ENCODE measurements at places on chromosomes 3 and 15.

GRCh38 chr3:42805141-42805821 lies 991 bp upstream of the HIGD1A start:
- DNase-seq: no peak

DNA sequence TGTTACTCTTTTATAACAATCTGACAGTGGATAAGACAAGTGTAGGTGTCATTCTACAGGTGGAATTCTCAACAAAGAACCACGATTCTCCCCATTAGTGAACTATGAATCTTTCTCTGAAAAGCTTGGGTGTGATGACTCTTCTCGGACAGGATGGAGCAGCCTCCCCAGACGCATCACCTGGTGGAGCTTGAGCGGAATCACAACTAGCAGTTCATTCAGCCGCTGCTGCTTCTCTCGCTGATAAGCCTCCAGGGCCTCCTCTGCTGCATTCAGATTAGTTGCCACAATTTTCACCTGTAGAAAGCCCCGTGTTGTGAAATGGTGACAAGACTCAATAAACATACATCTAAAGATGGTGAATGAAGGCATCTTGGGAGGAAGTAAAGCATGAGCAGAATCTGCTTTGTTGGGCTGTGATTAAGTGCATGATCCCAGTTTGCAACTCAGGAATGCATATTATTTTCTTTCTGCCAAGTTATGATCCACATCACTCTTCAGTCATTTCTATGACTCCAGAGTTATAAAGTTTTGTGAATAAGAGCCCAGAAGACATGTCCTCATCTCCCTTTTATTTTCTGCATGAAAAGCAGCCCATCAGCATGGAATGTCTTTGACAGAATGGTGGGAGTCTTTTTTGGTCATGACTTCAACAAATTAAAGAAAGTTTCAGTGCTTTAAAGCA lies 93.6 kb downstream of the BOC start:
- no peak for DNase-seq

- no peak for DNase-seq
Measured at GRCh38 chr3:143442814-143443447, 323.4 kb downstream of the CHST2 start.

- DNase-seq: no peak
Measured at GRCh38 chr3:156670077-156670476, 4.3 kb upstream of the TIPARP start.

DNA sequence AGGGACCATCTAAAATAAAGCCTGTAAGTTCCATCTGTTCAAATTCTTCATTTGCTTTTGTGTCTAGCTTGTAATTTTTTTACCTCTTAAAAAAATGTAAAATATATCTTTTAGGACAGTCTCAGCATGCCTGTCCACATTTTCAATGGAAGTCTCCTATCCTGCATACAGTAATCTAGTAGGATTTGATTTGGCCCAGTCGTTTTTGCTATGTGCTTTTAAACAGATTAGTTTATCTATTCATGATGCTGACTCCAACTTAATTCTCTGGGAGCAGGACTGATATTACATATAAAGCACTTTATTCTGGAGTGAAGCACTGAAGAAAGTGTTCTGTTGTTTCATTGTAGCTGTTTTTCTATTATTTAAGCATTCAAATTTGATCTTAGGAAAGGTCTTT lies 38.9 kb upstream of the CFAP20DC start:
- no peak for DNase-seq
